ENCODE measurements at places on chromosomes 7 and 10.

GRCh38 chr10:130545697-130546096 is 409.5 kb downstream of the GLRX3 start:
- no peak for DNase-seq

DNA sequence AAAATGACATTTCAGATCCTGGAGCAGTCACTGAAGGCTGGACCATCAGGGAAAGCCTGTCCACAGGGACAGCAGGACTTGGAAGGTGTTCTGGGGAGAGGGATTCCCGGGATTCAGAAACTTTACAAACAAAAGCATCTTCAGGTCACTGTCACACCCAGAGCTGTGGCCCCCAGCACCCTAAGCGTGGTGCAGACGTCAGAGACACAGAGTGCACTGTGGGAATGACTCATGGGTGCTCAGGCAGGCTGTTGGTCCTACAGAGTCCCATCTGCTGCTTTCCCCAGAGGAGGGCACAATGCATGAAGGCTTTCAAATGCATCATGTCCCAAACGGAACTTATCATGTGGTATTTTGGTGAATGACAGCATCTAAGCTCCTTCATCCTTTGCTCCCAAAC is 13.1 kb upstream of the LRMDA start:
- no peak for DNase-seq

GRCh38 chr7:140247559-140247958 is 70.8 kb upstream of the KDM7A start:
- DNase-seq, result no peak

DNA sequence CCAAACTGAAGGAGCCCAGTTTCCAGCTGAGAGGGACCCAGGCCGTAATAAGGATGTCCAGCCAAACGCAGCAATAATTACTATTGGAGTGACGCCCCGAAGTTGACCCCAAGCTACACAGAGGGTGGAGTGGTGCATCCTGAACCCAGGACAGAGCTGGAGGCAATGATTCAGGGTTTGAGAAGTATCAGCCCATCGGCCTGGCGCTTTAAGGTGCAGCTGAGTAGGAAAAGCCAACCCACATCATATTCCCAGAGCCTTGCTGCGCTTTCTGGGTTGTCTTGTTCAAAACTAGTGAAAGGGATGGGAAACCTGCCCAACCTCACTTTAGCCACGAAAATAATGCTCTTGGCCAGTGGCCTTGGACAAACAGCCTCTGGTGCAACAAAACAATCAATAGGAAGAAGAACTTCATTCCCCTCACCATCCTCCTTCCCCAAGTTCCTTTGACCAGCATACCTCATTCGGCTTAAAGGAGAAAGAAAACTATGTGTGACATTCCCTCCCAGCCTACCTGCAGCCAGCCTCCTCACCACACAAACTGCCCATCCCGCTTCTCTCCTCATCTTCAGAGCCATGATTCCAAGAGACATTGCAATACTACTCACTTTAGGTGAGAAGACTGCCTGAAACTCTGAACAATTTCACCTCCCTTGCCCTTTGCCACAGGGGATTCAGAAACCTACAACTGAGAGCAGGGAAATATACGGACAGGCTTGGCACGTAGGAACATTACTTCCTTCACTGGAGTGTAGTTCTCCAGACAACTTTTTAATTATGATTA is 217.2 kb upstream of the MKLN1 start:
- DNase-seq, result no peak

GRCh38 chr7:81956520-81956919 is 186.7 kb upstream of the HGF start:
- DNase-seq, result peak; percentile 24

DNA sequence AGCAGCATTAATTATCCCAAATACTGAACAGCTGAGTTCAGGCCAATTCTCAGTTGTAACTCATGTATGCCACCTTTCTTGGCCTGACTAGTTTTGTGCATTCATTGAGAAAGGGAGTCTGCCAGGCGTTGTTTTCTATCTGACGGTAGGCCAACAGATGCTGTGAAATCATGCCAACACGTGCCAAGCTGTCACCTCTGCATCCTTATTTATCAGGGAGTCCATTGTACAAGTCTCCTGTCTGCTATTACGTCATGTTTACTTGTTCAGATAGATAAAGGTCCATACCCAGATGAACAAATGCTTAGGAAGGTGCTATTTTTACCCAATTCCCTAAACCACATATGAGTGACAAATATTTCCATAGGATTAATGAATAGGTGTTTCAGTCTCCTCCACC is 127.2 kb upstream of the CDK6 start:
- no peak for DNase-seq

GRCh38 chr10:75838486-75838885 is 407.1 kb downstream of the LRMDA start:
- DNase-seq, result peak; percentile 68
